ENCODE measurements at places on chromosomes 16 and 17. TPM values are rescaled to one million over a fixed set of nuclear protein-coding genes. Genes with fewer than 3 reads are reported as not detected.

Gene GRB7
- 0.63 TPM for total RNA-seq

Gene SLC38A8
- not detected for total RNA-seq

Gene CTRL
- total RNA-seq, result 2.9 TPM

Gene GDPD1
- total RNA-seq, result 2.6 TPM

- H3K36me3 ChIP-seq, result no peaks in the 10 kb centered on the region
- no peak overlapping the region for H3K27ac ChIP-seq
- H3K27me3 ChIP-seq, result no peaks in the 10 kb centered on the region
- no peak for DNase-seq
Measured at GRCh38 chr17:33870936-33871335, 384.1 kb upstream of the CCL2 start.

GRCh38 chr17:75499313-75500022, 15.9 kb downstream of the CASKIN2 start:
- no peak for DNase-seq
- H3K27ac ChIP-seq, result no peak overlapping the region
- H3K27me3 ChIP-seq, result no peaks in the 10 kb centered on the region
- H3K36me3 ChIP-seq, result peaks cover 33% of the 10 kb centered on the region
- no peaks in the 10 kb centered on the region for H3K4me1 ChIP-seq

DNA sequence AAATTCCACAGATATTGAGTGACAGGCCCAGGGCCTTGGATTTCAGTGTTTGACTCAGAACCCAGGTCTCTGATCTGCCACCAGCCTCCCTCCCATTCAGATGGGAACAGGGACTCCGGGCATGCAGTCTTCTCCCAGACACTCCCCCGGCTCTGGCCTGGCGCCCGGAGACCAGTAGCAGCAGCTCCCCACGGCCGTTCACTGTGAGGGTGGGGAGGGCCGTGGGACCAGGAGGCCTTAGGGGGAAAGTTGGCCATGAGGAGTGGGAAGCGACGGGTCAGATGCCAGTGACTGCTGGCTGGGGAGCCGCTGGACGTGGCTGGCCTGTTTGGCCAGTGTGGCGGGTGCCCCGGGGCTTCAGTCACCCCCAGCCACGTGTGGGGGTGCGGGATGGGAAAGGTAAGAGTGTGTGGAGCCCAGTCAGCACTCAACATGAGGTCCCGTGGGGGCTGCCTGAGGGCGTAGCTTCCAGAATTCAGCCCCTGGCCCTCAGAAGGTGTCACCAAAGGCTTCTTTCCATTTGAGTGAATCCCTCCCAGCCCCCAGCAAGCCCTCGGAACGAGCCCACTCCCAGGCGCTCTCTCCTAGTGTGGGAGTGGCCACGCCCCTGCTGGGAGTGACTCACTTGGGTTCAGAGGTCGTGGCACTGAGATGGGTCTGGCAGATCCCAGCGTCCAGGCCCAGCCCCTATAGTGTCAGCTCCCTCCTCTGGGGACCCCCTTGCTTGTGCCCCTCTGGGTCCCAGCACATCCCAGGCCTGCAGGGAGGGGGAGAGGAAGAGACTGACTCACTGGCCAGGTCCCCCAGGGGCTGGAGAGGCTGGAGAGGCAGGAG, 309.4 kb downstream of the SEC14L1 start:
- H3K27ac ChIP-seq, result peak overlapping the region; percentile 77
- no peaks in the 10 kb centered on the region for H3K36me3 ChIP-seq
- H3K4me3 ChIP-seq, result peak overlapping the region; percentile 51
- peaks cover 43% of the 10 kb centered on the region for H3K4me1 ChIP-seq

GRCh38 chr17:55161935-55162555, 102.7 kb upstream of the HLF start:
- H3K4me1 ChIP-seq, result peaks cover 52% of the 10 kb centered on the region
- H3K27ac ChIP-seq, result no peak overlapping the region
- no peaks in the 10 kb centered on the region for H3K36me3 ChIP-seq
- DNase-seq, result peak; percentile 63
- no peaks in the 10 kb centered on the region for H3K27me3 ChIP-seq
- H3K4me3 ChIP-seq, result no peak overlapping the region
